Naive thymus-derived CD4-positive, alpha-beta T cell (primary cell): ENCODE measurements at places on chromosomes 6 and 20.

- DNase-seq = no peak
These were observed 467.4 kb upstream of the PLCB4 start for GRCh38 chr20:8601542-8601912.

GRCh38 chr6:93272211-93272610 is 147.1 kb downstream of the EPHA7 start:
- no peak for DNase-seq

- no peak for DNase-seq
These were observed 52.7 kb downstream of the BANF2 start for GRCh38 chr20:17752459-17752858.

DNA sequence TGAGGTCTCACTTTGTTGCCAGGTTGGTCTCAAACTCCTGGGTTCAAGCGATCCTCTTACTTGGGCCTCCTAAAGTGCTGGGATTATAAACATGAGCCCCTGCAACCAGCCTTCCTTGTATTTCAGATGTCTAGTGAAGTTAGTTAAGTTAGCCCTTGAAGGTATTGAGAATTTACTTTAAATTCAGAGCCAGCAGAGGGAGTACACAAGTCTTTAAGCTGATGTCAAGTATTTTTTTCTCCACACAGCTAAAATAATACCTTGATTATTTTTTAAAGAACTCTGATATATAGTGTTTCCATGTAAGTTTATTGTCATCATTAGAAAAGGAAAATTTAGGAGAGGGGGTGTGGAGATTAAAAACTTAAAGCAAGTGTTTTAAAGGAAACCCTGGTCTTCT is 9.8 kb downstream of the FOXO3 start:
- no peak for DNase-seq

DNA sequence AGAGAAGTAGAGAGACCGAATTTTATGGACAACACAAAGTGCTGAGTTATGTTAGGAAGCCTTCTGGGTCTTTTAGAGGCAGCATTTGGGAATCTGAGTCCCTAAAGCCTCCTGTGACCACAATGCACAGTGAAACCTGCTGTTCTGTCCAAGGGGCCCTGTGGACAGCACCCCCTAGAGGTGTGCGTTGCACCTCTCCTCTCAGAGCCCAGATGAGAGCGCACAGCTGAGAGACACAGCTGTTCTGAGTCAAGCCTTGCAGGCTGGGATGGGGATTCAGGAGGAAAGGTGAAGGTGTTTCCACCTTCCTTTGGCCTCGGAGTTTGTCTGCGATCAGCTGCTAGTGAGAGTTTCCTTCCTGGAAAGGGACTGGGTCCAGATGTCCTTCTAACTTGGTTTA is 13.0 kb downstream of the PCK1 start:
- no peak for DNase-seq

DNA sequence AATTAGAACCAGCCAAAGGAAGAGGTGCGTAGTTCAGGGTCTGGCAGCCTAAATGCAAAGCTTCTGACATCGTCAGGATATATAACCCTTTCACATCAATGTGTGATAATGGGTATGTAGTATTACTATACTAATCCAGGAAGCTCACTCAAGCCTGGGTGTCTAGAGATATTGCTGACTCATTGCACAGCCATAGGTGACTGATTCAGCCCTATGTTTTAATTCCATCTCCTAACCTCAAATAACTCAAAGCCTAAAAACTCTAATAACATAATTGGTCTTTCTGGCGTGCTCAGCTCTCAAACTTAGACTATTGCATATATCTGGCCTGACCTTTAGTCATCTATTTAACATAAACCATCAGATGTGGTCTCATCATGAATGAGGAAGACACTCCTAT is 658.4 kb downstream of the TBC1D32 start:
- DNase-seq = no peak

- DNase-seq = no peak
These were observed 75.0 kb downstream of the CEP57L1 start for GRCh38 chr6:109170333-109170732.

GRCh38 chr6:100686216-100686615 is 194.9 kb downstream of the ASCC3 start:
- DNase-seq = no peak

- DNase-seq = no peak
These were observed 3.0 kb downstream of the CFB start for GRCh38 chr6:31948753-31949413.

DNA sequence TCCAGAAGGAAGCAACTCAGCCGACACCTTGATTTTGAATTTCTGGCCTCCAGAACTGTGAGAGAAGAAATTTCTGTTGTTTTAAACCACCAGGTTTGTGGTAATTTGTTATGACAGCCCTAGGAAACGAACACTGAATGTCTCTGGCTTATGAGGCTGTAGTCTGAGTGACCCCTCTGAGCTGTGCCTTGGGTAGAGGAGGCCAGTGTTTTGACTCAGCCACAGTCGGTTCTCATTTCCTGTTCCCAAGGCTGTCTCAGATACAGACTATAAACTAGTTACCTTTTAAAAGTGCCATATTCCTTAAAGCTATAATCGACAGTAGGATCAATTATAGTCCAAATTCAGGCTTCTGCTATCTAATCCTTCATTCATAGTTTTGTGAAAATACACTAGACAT is 391.2 kb upstream of the MAP3K7 start:
- DNase-seq = no peak

DNA sequence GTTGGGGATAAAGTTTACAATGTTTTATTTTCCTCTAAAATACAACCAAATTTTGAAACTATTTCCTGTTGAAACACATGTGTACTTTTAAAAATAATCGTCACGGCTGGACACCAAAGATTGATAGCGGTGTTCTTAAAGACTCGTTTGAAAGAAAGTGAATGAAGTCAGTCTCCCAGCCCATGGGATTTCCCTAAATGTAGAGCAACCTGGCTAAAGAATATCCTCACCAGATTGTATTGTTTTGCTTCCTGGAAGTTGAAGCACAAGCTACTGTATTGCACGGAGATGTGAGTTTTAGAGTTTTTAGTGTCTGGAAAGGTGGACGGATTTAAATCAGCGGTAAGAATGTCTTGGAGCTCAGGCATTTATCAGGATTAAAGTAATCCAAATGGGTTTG is 189.5 kb downstream of the THBS2 start:
- no peak for DNase-seq
